Osteoblast (primary cell): ENCODE measurements at places on chromosomes 5 and 9. TPM values are rescaled to one million over a fixed set of nuclear protein-coding genes. Genes with fewer than 3 reads are reported as not detected.

- peak overlapping the region; percentile 51 for H3K27ac ChIP-seq
- DNase-seq = peak; percentile 88
- H3K4me3 ChIP-seq = no peak overlapping the region
- H3K27me3 ChIP-seq = no peaks in the 10 kb centered on the region
- peaks cover 66% of the 10 kb centered on the region for H3K36me3 ChIP-seq
Observed at GRCh38 chr9:134690946-134691694, 49.5 kb downstream of the COL5A1 start.

- peak overlapping the region; percentile 72 for H3K27ac ChIP-seq
- H3K4me3 ChIP-seq = no peak overlapping the region
- DNase-seq = peak; percentile 99
- H3K27me3 ChIP-seq = no peaks in the 10 kb centered on the region
- H3K4me1 ChIP-seq = peaks cover 34% of the 10 kb centered on the region
Observed at GRCh38 chr5:141654298-141654697, 3.1 kb upstream of the FCHSD1 start.

DNA sequence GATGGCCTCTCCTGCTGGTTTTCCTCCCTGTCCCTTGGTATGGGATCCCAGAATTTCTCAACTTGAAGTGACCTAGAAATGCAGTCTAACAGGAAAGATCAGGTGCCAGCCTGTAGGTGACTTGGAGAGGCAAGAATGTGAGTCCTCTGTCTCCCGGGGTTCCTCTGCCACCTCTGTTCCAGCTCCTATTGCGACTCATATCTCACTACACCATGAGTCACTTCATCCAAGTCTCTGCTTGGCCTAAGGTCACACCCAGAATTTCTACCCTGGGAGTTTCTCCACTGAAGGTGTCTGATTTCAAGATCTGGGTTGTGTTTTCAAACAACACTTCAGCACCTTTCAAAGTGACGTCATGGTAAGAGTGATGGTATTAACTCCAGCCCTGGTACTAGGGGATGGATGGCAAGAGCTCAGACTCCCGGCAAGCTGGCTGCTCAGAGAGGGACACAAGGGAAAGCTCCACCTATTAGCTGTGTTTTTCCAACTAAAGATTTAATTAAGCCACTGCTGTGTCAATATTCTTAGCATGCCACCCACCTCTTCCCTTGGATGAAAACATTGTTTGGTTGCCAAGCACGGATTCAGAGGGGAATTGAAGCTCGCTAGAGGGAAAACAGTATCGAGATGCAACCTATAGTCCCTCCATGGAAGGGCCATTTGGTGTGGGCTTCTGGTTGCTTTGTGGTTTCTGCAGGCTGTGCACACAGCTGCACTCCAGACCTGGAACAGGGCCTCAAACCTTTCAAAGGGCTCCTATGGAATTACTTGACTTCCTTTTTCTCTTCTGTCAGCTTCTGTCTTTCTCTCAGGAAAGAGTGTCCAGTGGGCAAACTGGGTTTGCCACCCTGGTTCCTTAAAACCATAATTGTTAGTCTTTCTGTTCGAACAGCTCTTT lies 205.7 kb downstream of the GAS1 start:
- H3K36me3 ChIP-seq = no peaks in the 10 kb centered on the region
- no peak overlapping the region for H3K27ac ChIP-seq
- H3K27me3 ChIP-seq = no peaks in the 10 kb centered on the region
- peak; percentile 82 for DNase-seq
- H3K4me3 ChIP-seq = no peak overlapping the region
- H3K4me1 ChIP-seq = peaks cover 4% of the 10 kb centered on the region

CDH10 gene
- not detected in 2 replicates for total RNA-seq

PNPLA7 gene
- total RNA-seq = 1.8 and 2.7 TPM in 2 replicates

TAS2R1 gene
- total RNA-seq = not detected in 2 replicates

GRCh38 chr5:52776116-52776515 lies 11.6 kb upstream of the ITGA1 start:
- H3K36me3 ChIP-seq = no peaks in the 10 kb centered on the region
- H3K27ac ChIP-seq = no peak overlapping the region

GPR151 gene
- not detected in 2 replicates for total RNA-seq

RAPGEF6 gene
- 15.6 and 18.6 TPM in 2 replicates for total RNA-seq

- no peaks in the 10 kb centered on the region for H3K27me3 ChIP-seq
- peak; percentile 78 for DNase-seq
- peaks cover 42% of the 10 kb centered on the region for H3K4me1 ChIP-seq
- no peak overlapping the region for H3K4me3 ChIP-seq
Observed at GRCh38 chr9:134057307-134057657, 10.5 kb downstream of the BRD3 start.

DNA sequence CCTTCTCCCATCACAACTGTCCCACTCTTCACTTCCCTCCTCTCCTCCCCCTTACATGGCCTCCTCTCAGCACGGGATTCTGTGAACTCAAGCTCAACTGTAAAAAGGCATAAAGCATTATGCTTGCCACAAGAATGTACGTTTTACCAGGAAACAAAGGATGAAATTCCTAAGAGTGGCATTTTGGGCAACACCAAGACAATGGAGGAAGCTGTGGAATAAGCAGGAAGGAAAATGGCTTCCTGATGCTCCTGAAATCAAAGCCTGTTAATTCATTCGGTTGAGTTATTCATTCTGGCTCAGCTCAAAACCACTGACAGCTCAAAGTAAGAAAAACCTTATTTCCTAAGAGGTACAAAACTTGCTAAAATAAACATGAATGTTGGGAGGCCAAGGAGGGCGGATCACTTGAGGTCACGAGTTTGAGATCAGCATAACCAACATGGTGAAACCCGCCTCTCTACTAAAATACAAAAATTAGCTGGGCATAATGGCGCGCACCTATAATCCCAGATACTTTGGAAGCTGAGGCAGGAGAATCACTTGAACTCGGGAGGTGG lies 40.8 kb upstream of the DMRT1 start:
- no peaks in the 10 kb centered on the region for H3K27me3 ChIP-seq
- H3K4me1 ChIP-seq = peaks cover 6% of the 10 kb centered on the region
- H3K27ac ChIP-seq = no peak overlapping the region
- DNase-seq = no peak
- H3K36me3 ChIP-seq = no peaks in the 10 kb centered on the region

GRCh38 chr9:133522073-133522910 lies 2.5 kb downstream of the MYMK start:
- peak; percentile 19 for DNase-seq
- H3K36me3 ChIP-seq = no peaks in the 10 kb centered on the region
- H3K4me3 ChIP-seq = no peak overlapping the region
- no peak overlapping the region for H3K27ac ChIP-seq
- peaks cover 33% of the 10 kb centered on the region for H3K27me3 ChIP-seq
- H3K4me1 ChIP-seq = no peaks in the 10 kb centered on the region

DNA sequence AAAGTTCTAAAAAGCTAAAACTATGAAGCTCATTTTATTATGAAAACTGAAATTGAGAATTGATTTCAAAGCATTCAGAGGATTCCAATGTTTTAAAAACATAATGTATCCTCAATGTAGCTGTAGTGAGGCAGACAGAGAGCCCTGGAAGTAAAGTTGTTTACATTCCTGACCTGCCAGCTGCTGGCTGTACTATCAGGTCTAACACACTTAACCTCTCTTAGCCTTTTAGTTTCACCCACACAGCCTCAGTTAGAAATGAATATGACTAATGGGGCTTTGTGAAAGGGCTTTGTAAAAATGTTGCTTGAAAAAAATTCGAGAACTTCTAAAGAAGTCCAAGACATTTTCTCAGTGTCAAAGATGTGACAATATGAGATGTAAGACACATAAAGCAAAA lies 122.6 kb downstream of the FBXL17 start:
- no peaks in the 10 kb centered on the region for H3K36me3 ChIP-seq
- H3K4me1 ChIP-seq = peaks cover 14% of the 10 kb centered on the region
- no peak for DNase-seq
- no peak overlapping the region for H3K27ac ChIP-seq
- H3K27me3 ChIP-seq = no peaks in the 10 kb centered on the region

DNA sequence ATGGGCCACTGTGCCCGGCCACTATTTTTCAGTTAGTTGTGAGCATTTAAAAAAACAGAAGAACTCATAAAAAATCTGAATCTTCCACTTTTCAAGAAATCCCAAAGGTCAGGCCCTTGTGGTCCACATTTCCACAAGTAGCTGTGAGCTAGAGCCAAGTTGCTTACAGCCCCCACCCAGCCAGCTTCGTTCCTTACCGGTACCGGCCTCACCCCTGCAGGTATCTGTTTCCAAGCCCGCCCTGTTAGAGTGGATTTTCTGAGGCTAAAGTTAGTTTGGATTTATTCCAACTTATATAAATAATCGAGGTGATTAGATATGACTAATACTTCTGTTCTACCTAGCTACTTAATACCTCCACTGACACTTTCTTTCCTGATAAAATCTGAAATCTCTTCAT lies 81.0 kb downstream of the F2RL2 start:
- H3K4me1 ChIP-seq = no peaks in the 10 kb centered on the region
- H3K36me3 ChIP-seq = no peaks in the 10 kb centered on the region
- no peak for DNase-seq
- H3K27me3 ChIP-seq = peaks cover 6% of the 10 kb centered on the region
- no peak overlapping the region for H3K27ac ChIP-seq

ENHO gene
- total RNA-seq = under 0.01 and 0.29 TPM in 2 replicates

SH2D3C gene
- 0.29 and 0.36 TPM in 2 replicates for total RNA-seq

SLC23A1 gene
- not detected in 2 replicates for total RNA-seq

DNA sequence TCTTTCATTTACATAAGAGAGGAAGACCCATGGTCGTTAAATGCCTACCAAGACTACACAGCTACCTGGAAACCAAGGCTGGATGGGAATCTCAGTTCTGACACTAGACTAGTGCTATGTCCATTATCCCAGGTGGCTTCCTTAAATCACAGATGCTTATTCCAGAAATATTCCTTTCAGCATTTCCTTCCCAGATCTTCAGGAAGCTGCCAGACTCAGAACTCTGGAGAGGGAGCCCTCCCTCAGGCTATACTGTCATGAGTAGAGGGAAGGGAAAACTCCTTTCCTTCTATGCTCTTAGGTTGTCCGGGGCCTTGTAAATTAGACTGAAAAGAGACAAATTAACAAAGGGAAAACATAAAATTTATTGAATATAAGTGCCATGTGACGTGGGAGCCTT lies 20.8 kb downstream of the FREM1 start:
- H3K27ac ChIP-seq = no peak overlapping the region
- H3K36me3 ChIP-seq = no peaks in the 10 kb centered on the region
- no peaks in the 10 kb centered on the region for H3K4me1 ChIP-seq
- no peak for DNase-seq
- no peak overlapping the region for H3K4me3 ChIP-seq

GRCh38 chr5:33371660-33372059 lies 69.1 kb upstream of the TARS1 start:
- H3K36me3 ChIP-seq = no peaks in the 10 kb centered on the region
- H3K4me3 ChIP-seq = no peak overlapping the region
- DNase-seq = no peak

DNA sequence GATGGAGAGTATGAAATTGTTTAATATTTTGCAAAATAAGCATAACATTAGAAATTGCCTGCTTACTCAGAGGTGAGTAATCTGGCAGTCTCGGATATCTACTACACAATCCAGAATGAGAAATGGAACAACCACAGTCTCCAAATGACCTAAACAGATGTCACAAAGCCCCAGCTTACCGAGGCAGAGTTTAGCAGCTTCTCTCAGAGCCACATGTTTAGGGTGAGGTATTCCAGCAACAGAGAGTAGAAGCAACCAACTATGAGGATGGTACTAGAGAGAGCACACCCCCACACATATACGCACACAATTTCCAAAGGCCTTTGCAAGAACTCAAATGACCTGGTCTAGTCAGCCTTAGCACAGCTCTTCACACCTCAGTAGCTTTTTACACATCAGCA lies 122.7 kb upstream of the LPAR1 start:
- H3K36me3 ChIP-seq = no peaks in the 10 kb centered on the region
- H3K27ac ChIP-seq = peak overlapping the region; percentile 46
- H3K4me1 ChIP-seq = peaks cover 15% of the 10 kb centered on the region
- no peaks in the 10 kb centered on the region for H3K27me3 ChIP-seq
- DNase-seq = no peak

- peaks cover 23% of the 10 kb centered on the region for H3K36me3 ChIP-seq
- no peak overlapping the region for H3K27ac ChIP-seq
- peak; percentile 10 for DNase-seq
- no peaks in the 10 kb centered on the region for H3K27me3 ChIP-seq
- H3K4me1 ChIP-seq = peaks cover 22% of the 10 kb centered on the region
- no peak overlapping the region for H3K4me3 ChIP-seq
Observed at GRCh38 chr5:83507431-83507830, 35.9 kb downstream of the VCAN start.

DNA sequence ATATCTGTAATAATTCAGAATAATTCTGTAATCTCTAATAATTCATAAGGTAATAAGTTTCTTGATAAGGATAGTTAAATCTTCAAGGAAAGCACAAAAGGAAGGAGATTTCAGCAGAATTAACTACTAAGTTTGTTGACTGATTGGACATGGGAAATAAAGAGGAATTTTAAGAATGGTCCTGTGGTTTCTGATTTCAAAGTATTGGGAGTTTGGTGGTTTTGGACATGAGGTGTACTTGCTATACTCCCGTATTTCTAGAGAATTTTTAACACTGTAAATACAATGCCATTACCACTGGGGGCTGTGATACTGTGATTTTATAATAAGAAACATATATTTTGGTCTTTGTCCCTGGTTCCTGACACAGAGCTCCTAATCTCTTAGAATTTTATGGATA lies 123.9 kb downstream of the UNC13B start:
- no peak for DNase-seq
- no peaks in the 10 kb centered on the region for H3K36me3 ChIP-seq
- H3K27me3 ChIP-seq = no peaks in the 10 kb centered on the region
- no peaks in the 10 kb centered on the region for H3K4me1 ChIP-seq

GRCh38 chr5:98428806-98429205 lies 344.7 kb upstream of the RGMB start:
- DNase-seq = no peak
- no peak overlapping the region for H3K4me3 ChIP-seq
- no peak overlapping the region for H3K27ac ChIP-seq
- no peaks in the 10 kb centered on the region for H3K27me3 ChIP-seq
- peaks cover 8% of the 10 kb centered on the region for H3K4me1 ChIP-seq
- H3K36me3 ChIP-seq = no peaks in the 10 kb centered on the region

GFI1B gene
- total RNA-seq = under 0.01 TPM in 1 of 2 replicates, not detected in the other

DNA sequence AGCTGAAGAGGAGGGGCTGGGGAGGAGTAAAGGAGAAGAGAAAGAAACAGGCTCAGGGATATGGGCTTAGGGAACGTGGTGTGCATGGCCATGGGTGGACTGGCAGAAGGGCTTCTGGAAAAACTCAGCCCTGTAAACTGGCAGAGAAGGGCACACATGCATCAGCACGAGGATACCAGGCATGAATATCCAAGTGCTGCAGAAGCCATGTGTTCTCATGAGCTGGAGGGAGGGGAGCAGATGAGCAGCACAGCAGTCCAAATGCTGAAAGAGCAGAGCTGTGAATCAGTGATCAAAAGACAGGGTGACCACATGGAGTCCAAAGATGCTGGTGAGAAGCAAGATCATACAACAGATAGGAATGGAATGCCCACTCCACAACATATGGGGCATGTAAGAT lies 72.3 kb downstream of the SEMA5A start:
- H3K4me1 ChIP-seq = peaks cover under 1% of the 10 kb centered on the region
- no peak overlapping the region for H3K4me3 ChIP-seq
- no peak for DNase-seq
- no peaks in the 10 kb centered on the region for H3K36me3 ChIP-seq
- no peaks in the 10 kb centered on the region for H3K27me3 ChIP-seq
